Adrenal gland (tissue), 19 donors: ENCODE measurements at places on chromosomes 4 and X.

DNA sequence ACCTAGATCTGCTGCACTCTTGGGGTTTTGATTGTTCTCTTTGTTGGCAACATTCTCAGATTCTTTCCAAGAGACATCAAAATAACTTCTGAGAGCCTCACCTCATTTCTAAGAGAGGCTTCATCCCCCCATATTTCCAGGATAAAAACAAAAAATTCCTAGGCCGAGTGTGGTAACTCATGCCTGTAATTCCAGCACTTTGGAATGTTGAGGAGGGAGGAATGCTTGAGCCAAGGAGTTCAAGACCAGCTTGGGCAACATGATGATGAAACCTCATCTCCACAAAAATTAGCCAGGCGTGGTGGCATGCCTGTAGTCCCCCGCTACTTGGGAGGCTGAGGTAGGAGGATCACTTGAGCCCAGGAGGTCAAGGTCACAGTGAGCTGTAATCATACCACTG lies 477.0 kb downstream of the INPP4B start:
- no peak for DNase-seq

DNA sequence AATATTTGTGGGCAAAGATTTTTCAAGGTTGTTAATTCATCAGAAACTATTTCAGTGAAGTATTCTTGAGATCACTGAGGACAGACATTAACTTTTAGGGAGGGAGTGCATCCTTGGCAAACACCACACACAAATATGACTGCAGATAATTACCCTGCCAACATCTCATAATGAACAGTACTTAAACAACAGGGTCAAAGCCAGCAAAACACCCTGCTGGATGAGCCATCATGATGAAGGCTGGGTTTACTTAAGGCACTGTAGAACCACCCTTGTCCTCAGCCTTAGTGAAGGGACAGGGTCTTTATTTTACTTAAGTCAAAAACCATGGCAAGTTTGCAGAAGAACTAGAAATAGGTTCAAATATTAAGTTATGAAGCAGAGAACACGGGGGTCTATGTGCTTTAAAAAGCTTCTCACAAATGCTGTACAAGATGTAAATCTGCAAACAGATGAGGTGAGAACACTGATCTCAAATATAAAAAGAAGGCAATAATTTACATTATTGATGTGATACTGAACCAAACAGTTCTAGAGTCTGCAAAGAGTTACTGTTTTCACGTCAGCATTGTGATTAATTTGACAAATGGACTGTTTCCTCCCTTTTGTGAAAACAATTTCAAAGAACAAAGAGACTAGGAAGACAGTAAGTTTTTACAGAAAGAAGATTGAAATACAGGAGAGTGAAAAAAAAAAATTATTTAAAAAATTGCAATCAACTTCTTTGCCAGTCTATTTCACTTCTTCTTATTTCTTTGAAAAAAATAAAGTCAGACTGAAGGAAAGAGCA lies 28.2 kb downstream of the TAPT1 start:
- DNase-seq, result no peak

DNA sequence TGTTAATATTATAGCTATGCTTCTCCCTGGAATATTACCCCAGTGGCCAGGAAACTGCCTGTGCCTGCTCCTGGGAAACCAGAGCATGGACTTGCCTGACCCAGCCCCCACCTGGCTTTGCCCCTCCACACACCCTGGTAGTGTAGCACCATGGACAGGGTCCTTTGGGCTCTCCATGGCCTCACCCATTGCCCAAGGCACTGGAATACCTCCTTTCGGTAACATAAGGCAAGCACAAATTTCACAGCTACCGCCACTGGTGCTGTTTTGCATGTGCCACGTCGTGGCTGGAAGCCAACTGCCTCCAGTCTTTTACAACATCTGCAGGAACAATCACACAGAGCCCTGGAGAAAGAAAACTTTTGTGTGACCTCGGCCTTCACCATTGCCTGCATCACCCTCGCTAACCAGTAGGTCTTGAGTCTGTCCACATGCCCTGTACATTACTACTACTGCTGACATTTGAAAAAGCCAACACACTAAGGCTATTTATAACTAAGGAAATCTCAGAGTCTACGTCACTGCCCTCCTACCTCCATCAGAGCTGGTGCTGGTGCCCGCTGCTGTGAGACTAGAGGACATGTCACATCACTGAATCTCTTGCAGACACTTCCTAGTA lies 47.7 kb downstream of the HPGD start:
- no peak for DNase-seq

GRCh38 chrX:24375600-24376131 lies 15.2 kb downstream of the SUPT20HL1 start:
- no peak for DNase-seq

GRCh38 chr4:2154215-2154740 lies 87.6 kb downstream of the HAUS3 start:
- DNase-seq, result no peak

- DNase-seq, result no peak
Measured at GRCh38 chr4:10589321-10589720, 95.2 kb downstream of the CLNK start.

DNA sequence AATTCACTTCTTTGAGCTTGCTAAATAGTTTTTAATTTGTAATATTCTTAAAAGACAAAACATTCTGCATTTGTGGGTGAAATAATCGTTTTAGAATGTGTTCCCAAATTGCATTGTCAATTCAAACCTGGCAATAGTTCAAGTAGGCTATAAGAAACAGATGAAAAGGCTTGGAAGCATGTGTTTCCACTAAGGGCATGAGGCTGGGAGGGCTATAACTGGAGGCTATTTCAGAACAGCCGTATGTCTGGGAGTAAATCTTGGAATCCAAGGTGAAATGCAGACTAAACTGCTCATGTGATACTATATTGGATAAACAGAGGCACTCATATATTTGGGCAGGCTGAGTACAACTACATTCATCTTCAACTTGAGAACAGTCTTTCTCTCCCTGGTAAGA lies 117.4 kb upstream of the GRPR start:
- DNase-seq, result no peak

- no peak for DNase-seq
Measured at GRCh38 chr4:86366920-86367319, 7.1 kb upstream of the MAPK10 start.

- no peak for DNase-seq
Measured at GRCh38 chr4:125369098-125369497, 54.3 kb downstream of the FAT4 start.

DNA sequence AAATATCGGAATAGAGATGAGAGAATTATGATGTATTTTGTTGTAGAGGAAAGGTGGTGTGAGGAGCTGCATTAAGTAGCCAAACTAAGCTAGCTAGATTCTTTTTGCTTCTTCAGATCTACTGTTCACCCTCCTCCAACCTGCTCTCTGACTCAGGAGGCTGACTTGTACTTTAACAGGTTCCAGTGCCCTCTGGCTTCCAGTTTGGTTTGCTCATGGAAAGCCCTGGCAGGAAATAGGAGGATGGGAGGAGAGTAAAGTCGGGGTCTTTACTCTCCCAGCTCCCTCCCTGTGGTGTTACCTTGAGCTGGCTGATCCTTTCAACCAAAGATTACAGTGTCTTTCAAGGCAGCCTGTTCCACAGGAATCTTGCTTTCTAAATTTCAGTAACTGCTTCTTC lies 277.0 kb upstream of the EDA2R start:
- DNase-seq, result no peak

DNA sequence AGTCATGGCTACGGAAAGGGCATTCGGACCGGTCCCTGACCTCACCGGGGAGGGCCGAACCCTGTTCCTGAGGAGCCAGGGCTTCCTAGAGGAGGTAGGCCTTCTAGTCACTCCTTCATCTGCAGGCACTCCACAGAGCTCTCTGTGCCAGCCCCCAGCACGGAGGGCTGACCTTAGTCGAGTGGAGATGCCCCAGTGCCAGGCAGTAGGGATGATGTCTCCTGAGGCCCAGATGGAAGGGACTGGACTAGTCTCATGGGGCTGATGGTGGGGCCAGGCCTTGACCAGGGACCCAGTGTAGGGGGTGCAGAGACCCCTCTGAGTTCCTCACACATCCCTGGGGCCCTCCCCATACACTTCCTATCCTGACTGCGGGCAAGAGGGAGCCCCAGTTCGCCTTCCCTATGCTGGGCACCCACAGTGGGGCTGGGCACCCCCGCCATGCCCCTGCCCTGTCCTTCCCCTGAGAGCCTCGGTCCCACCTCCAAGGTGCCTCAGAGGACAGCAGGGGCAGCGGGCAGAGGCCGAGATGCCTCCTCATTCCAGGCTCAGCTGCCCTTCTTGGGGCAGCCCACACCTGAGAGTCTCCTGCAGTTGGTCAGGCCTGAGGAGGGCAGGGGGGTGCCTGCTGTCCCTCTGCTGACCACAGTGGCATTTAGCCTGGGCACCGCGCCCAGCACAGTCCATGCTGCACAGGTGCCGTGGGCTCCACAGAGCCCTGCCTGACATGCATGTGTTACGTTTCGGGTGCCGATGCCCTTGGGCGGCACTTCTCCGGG lies 1.4 kb upstream of the MSANTD1 start:
- DNase-seq, result no peak

DNA sequence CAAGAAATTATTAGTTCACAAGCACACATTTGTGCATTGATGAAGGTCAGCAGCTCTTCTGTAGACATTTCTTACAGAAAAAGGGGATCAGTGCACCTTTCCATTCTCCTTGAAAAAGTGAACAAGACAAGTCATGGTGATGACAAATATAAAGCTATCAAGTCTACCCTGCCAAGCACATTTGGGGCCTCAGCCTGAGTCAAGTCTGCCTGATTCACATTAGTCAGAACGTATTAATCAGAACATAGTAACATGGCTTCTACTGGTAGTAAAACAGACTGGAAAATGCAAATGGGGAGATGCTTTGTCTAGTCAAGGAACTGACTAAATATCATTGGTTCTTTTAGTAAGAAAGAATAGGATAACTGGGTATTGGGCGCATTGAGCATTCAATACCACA lies 2305.1 kb downstream of the PCDH7 start:
- DNase-seq, result no peak

GRCh38 chrX:151688695-151689094 lies 6.6 kb upstream of the PRRG3 start:
- DNase-seq, result no peak

DNA sequence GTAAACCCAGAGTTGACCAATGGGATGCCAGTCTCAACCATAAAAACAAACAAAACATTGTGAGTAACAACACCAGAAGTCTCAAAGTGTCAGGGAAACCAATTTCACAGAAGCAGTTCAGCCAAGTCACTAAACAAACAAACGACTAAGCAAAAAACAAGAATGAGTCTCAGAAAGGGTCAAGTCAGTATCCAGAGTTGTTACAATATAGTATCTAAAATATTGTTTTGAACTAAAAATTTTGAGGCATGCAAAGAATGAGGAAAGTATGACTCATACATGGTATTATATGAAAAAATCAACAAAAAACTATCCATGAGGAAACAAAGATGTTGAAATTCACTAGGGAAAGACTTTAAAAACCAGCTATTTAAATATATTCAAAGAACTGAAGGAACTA lies 70.6 kb downstream of the AR start:
- no peak for DNase-seq

GRCh38 chr4:37664696-37665095 lies 21.5 kb downstream of the RELL1 start:
- DNase-seq, result no peak

DNA sequence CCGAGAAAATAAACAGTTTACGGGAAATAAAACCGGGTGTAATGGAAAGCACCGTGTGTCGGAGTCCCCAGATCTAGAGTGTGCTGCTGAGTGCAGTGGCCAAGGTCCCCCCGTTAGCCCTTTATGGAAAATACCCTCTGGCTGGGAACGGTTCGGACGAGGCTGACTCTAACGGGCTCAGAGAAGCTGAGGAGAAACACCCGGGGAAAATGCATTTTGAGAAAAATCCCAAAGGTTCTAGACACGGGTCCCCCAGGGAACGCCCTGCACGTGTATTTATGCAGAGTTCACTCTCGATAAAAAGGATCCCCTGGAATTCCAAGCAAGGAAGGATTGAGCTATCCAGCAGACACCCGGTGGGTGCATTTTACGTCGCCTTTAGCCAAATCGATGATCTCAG lies 177.2 kb downstream of the CRLF2 start:
- DNase-seq, result no peak

DNA sequence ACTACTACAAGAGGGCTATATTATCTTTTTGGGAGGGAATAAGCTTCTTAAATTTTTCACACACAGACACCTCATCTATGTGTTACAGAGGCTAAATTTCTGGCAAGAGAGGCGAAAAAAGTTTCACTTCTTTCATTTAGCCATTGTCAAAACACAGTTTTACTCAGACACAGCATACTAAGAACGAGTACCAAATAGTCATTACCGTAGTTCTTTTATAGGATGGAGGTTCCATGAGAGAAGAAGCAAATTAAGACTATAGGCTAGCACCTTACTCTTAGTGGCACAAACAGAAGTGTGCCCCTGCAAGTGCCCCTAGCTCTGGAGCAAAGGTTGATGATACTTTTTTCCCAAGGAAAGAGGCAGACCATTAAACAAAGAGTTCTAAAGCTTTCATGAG lies 26.2 kb downstream of the UGT2B7 start:
- no peak for DNase-seq

DNA sequence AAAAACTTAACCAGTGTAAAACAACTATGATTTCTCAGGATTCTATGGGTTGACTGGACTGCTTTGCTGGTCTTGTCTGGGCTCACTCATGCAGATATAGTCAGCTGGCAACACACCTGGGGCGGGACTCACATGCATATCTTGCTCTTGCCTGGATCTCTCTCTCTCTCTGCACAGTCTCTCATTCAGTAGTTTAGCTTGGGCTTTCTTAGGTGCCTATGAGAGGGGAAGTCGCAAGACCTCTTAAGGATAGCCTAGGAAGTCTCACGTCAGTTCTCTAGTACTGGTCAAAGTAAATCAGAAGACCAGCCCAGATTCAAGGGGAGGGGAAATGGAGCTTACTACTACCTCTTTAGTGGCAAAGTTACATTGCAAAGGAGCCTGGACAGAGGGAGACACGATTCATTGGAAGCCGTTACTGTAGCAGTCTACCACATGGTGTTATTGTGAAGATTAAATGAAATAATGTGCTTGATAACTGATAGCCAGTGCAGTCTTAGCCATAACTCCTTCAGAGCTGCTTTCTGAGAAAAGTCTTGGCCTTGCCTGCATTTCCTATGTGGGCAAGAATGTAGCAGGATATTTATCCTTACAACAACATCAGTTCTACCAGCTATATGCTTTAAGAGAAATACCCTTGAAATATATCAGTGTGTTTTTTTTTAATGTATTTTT lies 2.1 kb downstream of the COPS4 start:
- DNase-seq, result no peak

DNA sequence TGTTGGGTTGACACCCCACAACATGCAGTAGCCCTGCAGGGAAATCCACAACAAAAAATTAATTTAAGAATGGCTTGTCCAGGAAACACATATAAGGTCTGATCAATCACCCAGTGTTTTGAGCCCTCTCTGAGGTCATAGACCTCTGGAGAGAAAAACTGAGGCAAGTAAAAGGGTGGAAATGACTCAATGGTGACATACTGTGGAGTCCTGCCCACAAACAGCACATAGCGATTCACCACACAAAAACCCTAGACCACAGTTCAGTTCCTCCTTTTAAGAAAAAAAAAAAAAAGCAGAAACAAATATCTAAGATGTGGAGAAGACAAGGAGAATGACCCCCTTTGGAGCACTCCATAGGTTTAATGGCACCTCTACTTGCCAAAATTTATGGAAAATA lies 2691.0 kb downstream of the PCDH7 start:
- DNase-seq, result no peak
